ENCODE measurements at places on chromosomes 7 and 10.

- no peak for DNase-seq
Measured at GRCh38 chr10:46270086-46270811, 16.5 kb upstream of the ANTXRL start.

DNA sequence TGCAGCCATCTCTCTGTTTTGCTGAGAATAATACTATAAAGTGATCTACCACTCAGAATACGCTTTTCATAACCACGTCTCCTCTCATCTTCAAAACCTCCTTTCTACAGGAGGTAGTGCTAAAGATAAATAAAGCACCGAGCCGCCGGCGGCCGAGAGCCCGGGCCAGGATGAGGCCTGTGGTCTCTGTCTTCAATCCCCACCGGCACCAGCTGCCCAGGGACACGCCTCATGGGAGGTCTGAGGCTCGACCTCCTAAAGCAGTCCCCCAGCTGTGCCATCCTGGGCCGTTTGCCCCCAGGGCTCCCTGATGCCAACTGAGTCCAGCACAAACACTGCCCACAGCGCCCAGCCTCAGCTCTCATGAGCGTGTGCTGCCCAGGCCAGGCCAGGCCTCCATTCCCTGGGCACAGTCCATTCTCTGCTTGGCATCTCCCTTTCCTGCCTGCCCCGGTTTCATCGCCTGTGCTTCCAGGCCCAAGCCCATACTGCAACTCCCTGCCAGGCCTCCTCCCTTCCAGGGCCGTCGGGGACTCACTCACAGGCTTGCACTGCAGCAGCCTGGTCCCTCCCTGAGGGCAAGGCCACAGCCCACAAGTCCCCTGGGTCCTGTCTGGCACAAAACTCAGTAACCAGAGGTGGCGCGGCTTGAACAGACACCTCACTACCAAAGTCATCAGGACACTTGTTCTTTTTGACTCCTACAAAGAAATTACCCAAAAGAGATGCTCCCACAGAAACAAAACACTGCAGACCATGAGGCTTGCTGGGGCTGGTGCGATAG is 2.5 kb downstream of the INTS1 start:
- DNase-seq = no peak

DNA sequence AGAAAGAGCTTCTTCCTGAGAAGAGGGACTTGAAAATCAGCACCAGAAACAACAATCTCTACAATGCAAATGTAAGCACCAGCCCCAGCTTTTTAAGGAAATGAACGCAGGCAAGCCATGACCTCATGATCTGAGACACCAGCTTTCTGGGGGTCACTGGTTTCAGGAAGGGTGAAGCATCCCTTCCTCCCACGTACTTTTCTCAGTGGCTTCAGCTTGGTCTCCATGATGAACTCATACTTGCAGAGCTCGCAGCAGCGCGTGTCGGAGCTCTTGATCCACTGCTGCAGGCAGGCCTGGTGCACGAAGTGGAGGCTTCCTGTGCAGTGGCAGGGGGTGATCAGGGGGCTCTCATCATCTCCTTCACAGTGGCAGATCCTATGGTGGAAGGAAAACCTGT is 87.0 kb downstream of the ALOX5 start:
- DNase-seq = no peak

DNA sequence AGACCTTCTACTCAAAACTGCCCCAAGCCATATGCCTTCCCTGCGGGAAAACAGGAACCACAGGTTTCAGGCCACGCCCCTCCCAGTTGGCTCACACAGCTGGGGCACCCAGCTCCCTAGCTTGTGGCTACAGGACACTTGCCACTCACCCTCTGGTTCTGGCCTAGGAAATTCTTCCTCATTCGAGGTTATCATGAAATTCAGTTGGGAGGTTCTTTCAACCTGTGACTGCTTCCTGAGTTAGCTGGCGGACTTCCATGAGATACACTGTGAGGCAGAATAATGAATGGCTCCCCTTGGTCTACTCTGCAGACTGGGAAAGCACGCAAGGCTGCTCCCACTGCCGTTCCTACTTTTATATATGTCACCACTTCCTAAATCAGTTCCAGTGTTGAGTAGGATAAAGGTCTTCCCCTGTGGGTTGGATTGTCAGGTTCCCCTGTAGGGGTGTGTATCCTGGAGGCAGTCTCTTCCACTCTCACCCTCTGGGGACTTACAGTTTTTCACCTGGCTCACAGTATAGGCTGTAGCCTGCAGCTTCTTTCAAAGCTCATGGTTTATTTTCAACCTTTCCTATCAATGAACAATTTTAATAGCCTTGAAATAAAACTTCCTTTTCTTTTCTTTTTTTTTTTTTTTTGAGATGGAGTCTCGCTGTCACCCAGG is 37.0 kb downstream of the GPR22 start:
- peak; percentile 65 for DNase-seq

- DNase-seq = no peak
Measured at GRCh38 chr7:55903985-55904759, 16.9 kb downstream of the ZNF713 start.

DNA sequence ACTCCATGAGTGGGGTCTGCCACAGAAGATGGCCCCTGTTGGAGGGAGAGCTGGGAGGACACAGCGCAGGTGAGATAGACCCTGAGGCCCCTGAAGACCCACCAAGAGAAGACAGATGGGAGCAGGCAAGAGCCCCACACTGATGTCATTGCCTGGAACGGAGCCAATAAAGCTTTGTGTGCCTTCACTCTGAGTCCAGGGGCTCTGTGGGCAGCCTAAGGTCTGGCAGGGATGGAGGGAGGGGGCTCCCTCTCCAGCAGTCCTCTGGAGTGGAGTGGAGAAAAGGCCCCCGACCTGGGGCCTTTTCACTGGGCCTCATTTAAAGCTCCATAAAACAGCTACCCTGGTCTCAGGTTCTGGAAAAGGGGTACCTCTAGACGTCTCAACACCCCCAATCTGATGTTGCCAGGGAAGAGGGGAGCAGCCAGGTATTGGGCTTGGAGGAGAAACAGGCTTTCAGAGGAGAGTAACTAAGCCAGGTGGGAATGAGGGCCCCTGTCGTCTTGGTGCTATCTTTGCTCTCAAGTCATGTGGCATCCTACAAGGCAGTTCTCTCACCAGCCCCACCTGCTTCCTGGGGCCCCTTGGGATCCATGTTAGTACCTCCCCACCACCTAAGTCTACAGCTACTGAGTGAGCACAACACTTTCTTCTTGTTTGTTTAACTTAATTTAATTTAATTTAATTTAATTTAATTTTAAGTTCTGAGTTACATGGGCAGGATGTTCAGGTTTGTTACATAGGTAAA is 1.4 kb downstream of the C10orf62 start:
- DNase-seq = no peak

- no peak for DNase-seq
Measured at GRCh38 chr7:1646391-1646790, 23.7 kb upstream of the ELFN1 start.

Measured in NCI-H345 (cell line).